ENCODE measurements at places on chromosomes 4 and X.

GRCh38 chr4:168683595-168683994, 186.7 kb downstream of the PALLD start:
- DNase-seq, result no peak

DNA sequence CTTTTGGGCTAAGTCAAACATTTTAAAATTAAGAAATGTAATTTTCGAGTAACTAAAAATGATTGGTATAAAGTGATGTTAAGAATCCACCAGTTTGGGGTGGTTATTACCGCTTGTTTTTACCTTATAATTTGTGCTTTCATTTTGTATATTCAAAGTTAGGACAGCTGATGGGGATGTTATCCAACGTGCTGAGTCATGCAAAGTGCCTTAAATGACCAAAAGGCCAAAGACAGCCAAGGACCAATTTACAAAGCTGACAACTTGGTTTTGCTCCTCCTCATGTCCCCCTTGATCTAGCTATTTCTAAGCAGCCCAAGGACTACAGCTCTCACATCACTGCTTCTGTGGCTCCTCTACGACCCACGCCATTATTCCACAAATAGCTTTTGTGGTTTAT, 181.4 kb upstream of the PCDH7 start:
- no peak for DNase-seq

DNA sequence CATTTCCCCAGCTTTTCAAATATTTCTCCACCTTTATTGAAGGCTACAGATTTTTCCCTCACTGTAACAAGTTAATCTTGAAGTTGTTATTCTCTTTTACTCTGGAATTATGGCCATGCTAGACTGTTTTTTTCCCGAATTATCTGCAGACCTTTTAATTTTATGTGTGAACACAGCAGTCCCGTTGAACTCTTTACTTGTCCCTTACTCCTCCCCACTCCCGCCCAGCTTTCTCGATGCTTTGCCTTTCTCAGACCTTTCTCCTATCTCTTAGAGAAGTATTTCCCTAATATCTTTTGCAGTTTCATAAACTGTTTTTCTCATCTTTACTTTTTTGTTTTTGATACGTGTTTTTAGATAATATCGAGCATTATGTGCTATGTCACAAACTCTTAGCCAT, 776 bp downstream of the CEP44 start:
- peak; percentile 16 for DNase-seq

GRCh38 chr4:94934201-94934600, 176.4 kb downstream of the BMPR1B start:
- DNase-seq, result no peak

DNA sequence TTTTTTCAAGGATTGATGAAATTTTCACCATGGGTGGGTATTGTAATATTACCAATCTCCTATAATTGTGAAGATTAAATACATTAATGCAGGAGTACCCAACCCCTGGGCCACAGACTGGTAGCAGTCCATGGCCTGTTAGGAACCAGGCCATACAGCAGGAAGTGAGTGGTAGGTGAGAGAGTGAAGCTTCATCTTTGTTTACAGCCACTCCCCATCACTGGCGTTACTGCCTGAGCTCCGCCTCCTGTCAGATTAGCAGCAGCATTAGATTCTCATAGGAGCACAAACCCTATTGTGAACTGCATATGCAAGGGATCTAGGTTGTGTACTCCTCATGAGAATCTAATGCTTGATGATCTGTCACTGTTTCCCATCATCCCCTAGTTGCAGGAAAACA, 15.1 kb downstream of the RAPGEF2 start:
- DNase-seq, result no peak

GRCh38 chr4:170325599-170325998, 235.8 kb upstream of the AADAT start:
- no peak for DNase-seq

GRCh38 chr4:168712316-168712890, 215.6 kb downstream of the PALLD start:
- no peak for DNase-seq

DNA sequence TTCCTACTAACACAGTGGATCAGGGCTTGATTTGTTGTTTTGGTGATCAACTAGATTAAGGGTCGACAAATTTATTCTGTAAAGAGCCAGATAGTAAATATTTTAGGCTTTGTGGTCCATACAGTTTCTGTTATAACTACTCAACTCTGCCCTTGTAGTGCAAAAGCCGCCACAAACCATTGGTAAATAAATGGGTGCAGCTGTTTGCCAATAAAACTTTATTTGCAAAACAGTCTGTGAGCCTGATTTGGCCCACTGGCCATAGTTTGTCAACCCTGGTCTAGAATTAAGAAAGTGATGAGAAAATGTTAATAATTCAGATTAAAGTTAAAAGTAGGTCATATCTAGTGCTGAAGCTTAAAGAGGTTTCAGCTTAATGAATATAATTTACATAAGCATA, 84.0 kb upstream of the TRIM2 start:
- no peak for DNase-seq

- DNase-seq, result no peak
Observed at GRCh38 chrX:68490644-68491043, 8.2 kb upstream of the YIPF6 start.

DNA sequence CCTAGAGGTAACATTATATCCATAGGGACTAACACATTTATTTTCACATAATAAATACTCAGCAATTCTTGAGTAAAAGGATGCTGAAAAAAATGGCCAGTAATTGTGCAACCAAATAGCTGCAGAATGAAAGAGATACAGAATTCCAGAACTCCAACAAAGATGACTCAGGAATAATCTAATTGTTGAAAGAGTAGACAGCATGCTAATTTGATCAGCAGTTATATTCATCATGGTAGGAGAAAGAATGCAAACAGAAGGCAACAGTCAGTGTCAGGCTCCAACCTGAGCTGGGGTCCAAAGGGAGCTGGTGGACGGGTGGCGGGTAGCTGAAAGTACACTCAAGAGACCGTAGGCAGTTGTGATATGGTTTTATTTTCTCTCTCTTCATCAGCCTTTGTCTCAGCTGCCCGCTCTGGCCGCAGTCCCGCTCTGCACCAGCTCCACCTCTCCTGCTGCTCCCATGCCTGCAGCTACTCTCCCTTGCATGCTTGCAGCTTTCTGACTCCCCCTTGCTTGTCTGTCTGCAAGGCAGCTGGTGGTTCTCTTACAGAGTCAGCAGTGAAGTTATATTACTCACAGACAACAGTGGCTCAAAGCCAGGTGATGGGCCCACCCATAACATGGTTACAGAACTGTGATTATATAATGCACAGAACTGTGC, 1150.1 kb downstream of the STIM2 start:
- DNase-seq, result no peak

GRCh38 chr4:3705236-3705987, 60.8 kb upstream of the ADRA2C start:
- DNase-seq, result no peak

GRCh38 chr4:94349193-94349592, 6.6 kb upstream of the HPGDS start:
- DNase-seq, result no peak
